ENCODE measurements at places on chromosomes 1 and 21. TPM values are rescaled to one million over a fixed set of nuclear protein-coding genes. Genes with fewer than 3 reads are reported as not detected.

DNAJC28 gene
- 2.0 TPM for total RNA-seq

GRCh38 chr1:218573925-218574324 lies 228.8 kb downstream of the TGFB2 start:
- peak; percentile 25 for DNase-seq

- DNase-seq = peak; percentile 39
Measured at GRCh38 chr1:155026588-155026987, 7.0 kb downstream of the DCST2 start.

RGS1 gene
- total RNA-seq = 62.4 TPM

KCNH1 gene
- total RNA-seq = 1.6 TPM

- no peak for DNase-seq
Measured at GRCh38 chr1:218456444-218456843, 111.3 kb downstream of the TGFB2 start.

DNA sequence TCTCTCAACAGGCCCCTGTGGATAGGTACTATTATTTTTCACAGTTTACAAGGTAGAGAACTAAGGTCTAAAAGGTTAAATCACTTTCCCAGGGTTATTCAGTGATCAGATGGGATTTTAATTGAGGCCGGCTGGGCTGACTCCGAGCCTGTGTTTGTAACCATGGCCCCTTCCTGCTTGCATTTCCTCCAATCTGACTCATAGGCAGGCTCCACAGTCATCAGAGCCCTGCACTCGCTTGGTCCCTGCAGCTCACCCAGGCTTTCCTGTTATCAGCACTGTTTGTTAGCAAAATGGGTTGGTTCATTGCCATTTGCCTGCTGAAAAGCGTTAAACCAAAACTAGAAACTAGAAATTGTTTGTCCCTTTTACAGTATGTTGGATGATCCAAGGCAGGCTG lies 41.4 kb upstream of the LMX1A start:
- DNase-seq = peak; percentile 61

DNA sequence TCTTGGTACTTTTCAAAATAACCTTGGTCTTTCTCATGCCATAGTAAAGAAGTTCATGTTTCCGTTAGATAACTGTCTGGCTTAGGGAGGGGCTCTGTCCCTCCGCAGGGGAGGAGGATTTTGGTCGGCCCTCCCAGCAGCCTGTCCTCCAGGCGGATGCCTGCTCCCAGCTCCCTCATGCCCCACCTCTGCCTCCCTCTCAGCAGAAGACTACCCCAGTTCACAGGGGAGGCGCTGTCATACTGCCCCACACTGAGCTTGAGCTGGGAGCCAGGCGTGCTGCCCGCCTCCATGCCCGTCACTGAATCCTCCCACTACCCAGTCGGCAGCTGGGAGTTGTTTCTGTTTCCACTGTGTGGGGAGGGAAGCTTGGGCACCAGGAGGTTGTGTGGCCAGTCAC lies 127.3 kb downstream of the CAMTA1 start:
- no peak for DNase-seq

DNA sequence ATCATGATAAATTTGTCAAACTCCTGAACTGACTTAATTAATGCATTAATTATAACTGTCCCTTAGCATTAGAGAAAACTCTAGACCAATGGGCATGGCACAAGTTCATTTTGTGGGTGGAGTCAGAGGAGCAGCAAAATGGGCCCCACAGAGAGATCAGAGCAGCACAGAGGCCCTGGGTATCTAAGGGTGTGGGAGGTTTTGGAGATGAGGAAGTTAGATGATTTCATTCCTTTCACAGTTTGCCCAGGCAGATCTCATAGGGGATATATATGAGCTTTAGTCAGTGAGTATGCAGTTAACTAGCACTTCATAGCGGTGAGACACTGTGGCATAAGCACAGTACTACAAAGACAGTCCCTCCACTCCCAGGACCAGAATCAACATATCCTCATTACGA lies 117.3 kb downstream of the MAB21L3 start:
- no peak for DNase-seq

All from RPMI7951 (cell line).